Activated naive CD4-positive, alpha-beta T cell (primary cell): ENCODE measurements at places on chromosomes 6 and 20.

DNA sequence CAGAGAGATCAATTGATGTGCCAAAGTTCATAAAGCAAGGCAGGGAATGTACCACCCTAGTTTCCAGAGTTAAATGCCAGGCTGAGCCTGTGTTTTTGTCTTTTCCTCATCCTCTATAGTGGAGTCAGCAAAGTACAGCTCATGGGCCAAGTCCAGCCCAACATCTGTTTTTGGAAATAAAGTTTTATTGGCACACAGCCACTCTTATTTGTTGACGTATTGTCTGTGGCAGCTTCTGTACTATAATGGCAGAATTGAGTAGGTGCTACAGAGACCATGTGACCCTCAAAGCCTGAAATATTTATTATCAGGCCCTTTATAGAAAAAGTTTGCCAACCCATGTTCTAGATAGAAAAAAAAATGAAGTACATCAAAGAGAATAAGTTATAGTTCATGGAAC lies 187.0 kb downstream of the TSHZ2 start:
- DNase-seq: no peak

GRCh38 chr20:6253396-6253795 lies 130.6 kb upstream of the FERMT1 start:
- no peak for DNase-seq

DNA sequence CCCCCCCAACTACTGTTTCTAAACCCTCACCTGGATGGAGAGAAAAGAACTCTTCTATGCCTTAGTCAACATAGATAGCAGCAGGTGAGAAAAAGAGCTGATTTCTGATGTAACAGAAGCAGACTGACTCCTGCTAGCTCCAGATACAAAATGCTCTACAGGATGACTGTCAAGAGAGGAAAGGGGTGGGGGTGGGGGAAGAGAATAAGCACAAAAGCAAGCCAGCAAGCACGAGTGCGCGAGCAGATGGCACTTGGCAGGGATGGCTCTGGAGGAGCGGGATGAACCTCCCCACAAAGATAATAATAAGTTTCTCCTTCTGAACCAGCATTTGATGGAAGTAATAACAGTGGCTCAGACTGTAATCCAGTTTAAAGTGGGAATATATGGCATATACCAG lies 45.6 kb upstream of the SPDEF start:
- no peak for DNase-seq

DNA sequence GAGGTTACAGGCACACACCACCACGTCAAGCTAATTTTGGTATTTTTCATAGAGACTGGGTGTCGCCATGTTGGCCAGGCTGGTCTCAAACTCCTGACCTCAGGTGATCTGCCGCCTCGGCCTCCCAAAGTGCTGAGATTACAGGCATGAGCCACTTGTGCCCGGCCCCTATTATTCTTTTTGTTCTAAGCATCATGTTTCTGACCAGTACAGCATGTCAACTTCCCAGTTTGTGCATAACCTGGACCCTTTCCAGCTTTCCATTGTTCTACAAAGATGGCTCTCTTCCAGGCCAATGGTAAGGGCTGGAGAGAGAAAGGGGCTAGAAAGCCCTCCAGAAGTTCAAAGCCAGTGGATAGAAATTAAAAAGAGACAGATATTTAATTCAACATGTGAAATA lies 91.3 kb upstream of the TNFAIP3 start:
- DNase-seq: no peak
